ENCODE measurements at places on chromosomes 4 and X.

GRCh38 chrX:85004255-85004654 is 578 bp downstream of the APOOL start:
- DNase-seq: no peak

DNA sequence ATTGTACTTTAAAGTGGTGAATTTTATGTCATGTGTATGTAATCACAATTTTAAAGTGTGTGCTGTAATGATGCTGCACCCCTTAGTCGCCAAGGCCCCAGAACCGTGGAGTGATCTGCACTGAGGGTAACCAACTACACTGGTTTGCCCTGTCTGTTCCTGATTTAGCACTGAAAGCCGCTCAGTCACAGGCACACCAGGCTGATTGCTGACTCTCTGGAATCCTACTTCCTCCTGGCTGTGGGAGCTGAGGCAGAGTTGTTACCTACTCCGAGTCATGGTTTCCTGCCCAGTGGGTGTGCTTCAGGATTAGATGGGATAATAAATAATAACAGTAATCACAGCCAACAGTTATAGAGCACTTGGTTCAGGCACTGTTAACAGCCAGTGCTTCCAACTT is 645.4 kb downstream of the BCOR start:
- no peak for DNase-seq

GRCh38 chr4:185269286-185269685 is 59.9 kb downstream of the SNX25 start:
- DNase-seq: no peak

- DNase-seq: peak; percentile 67
Observed at GRCh38 chr4:129095811-129096454, at the start of gene C4orf33. C4orf33 (plus strand) TSS chr4:129096152; CDS start chr4:129102611, 6,459 bp downstream.

- DNase-seq: no peak
Observed at GRCh38 chrX:77820091-77820727, 34.2 kb upstream of the ATRX start.

- DNase-seq: no peak
Observed at GRCh38 chrX:53356186-53356585, 66.3 kb downstream of the SMC1A start.

- no peak for DNase-seq
Observed at GRCh38 chr4:1417522-1418390, 11.5 kb upstream of the NKX1-1 start.

GRCh38 chr4:17785858-17786257 is 4.4 kb upstream of the FAM184B start:
- DNase-seq: no peak

DNA sequence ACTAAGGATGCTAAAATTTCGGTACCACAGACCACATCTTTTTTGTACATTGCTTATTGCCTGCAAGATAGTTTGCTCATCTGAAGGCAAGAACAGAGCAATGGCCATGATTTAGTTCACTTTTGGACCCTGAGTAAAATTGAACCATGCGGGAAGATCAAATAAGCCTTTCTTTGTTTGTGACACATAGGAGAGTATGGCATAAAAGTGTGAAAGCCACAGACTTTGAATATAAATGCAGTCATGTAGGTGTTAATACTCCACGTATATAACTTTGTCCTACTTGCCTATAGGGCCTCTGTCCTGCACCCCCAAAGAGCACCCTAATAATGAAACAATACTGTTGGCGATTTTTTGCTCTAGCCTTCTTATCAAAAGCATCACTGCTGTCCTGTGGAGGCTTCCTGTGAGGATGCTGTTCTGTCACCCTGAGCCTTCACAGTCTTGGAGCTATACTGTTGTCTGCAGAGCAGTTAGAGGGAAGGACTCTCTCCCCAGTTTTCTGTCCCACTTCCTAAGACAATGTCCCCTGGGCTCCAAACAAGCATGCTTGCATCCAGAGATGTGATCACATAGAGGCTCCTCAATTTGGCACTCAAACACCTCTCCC is 10.2 kb upstream of the CXCL13 start:
- no peak for DNase-seq

DNA sequence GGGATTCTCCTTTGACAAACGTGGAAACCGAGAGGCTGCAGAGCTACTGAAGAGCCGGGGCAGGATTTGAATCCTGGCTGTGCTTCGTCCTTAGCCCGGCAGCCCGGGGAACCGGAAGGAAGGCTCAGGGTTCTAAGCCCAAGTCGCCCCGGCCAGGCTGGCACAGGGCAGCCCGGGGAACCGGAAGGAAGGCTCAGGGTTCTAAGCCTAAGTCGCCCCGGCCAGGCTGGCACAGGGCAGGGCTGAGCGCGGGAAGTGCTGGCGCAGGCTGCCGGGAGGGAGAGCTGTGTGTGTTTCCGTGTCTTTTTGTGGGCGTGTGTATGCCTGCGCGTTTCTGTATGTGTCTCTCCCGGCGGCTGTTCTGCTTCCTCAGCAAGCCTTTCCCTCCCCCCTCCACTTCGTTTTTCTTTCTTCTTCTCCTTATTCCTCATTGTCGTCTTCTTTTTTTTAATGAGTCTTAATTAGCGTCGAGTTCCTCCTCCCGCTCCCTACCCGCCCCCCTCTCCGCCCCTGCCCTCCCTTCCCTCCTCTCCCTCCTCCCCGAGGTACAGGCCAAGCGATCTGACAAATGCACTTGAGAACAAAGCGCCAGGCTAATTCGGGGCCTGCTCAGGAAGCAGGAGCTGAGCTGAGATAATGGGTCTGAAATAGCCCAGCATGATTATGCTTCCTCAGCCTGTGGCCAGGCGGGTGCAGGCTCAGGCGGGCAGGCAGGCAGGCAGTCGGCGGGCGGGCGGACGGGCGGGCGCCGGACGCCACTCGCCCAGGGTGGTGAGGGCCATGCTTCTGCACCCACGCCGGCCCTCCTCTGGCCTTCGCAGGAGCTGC is 65.9 kb downstream of the EFNB1 start:
- peak; percentile 65 for DNase-seq

- DNase-seq: no peak
Observed at GRCh38 chrX:3143043-3143799, 102.0 kb downstream of the ARSF start.

GRCh38 chrX:54093159-54093558 is 48.9 kb upstream of the PHF8 start:
- no peak for DNase-seq
